T-cell (primary cell): ENCODE measurements at places on chromosomes 1 and 21.
A peak's percentile ranks its signal among the peaks of the same experiment; 100 is the strongest.

GRCh38 chr21:38384675-38385426 is 113.4 kb downstream of the ERG start:
- DNase-seq: no peak

DNA sequence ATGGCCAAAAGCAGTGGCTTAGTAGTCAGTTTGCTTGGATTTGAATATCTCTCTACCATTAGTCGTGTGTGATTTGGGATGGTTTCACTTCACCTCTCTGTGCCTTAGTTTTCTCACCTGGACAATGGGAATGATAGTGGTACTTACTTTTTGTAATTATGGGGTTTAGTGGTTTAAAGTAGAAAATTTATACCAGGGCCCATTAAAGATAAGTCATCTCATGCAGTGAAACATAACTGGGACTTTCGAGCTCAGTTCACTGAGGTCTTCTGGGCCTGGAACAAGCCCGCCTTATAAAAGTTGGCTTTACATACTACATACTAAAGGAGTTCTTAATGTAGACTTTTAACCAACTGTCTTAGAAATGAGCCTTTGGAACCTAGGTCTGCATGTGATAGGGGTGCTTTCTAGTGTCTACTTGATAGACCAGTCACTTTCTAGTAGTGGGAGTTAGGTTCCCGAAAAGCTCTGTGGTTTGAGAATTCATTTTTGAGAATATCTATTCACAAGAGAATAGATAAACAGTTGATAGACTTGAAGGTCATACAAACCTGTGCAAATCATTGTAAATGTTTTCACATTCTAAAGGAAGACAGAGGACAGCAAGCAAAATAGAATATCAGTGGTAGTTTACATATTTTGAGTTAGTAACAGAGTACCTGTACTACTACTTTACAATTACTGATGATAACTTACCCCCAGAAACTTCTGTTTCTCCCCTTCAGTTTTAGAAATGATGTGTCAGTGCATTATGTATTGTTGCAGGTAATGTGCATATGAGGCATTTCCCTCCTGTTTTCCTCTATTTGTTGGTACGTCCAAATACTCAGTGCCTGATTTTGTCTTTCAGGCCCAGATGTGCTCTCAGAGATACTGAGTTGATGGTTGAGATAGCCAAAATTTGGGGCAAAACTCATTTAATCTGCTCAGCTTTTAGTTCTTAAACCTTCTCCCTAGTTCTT is 48.0 kb downstream of the DYRK1A start:
- DNase-seq: no peak

DNA sequence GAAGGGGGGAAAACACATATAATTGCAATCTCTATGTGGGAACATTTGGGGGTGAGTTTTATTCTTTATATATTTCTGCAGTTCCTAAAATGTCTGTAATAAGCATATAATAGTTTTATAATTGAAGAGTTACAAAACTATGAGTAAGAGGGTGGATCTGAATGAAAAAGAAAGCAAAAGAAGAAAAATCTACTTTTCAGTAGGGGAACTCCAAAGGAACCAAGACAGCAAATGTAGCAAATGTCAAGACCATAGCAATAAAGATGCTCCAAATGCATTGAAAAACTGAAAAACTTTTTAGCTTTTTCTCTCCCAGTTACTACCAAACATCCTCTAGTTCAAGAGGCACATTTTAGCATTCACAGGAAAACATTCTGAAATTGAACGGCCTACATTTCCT is 434.8 kb downstream of the LMO4 start:
- no peak for DNase-seq

DNA sequence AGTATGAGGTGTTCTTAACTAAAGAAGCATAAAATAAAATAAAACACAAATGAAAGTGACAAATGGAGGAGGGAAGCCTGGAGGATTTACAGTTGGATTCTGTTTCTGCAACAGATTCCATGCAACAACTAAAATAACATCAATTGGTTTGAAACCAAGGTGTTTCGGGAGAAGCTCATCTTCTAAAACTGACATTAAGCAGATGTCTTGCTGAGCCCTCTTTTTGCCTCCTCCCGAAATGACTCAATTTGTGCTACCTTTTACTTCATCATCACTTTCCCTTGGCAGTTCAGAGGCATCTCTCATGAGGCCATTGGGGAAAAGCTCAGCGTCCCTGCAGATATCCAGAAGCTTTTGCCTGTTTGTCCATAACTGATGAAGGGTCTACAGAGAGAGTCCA is 121.6 kb upstream of the ADAR start:
- DNase-seq: no peak

DNA sequence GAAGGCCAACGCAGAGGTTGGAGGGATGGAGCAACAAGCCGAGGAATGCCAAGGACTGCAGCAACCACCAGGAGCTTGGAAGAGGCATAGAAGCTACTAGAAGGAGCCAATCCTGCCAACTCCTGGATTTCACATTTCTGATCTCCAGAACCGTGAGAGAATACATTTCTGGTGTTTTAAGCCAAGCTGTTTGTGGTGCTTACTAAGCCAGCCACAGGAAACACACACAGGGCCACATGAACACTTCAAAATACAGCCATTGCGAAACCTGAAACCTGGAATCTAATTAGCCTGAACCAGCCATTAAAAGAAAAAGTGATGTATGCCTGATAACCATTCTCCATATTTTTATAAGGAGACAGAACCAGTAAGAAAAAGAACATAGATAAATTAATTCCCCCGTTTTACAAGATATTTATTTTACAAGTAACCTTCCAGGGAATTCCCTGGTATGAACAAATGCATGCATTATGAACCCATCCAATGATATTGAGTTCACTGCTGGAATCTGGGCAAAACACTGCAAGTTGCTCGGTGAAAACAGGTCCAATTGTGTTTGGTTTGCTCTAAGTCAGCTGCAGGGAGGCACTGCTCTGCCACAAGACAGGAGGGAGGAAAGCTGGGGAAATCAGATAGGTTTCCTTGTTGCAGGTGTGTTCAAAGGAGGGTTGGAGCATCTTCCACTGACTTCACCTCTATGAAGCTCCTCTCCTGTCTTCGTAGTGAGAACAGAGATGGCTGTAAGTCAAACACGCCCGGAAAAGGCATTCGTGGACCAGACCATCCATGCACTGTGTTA is 70.2 kb downstream of the ETS2 start:
- DNase-seq: no peak

DNA sequence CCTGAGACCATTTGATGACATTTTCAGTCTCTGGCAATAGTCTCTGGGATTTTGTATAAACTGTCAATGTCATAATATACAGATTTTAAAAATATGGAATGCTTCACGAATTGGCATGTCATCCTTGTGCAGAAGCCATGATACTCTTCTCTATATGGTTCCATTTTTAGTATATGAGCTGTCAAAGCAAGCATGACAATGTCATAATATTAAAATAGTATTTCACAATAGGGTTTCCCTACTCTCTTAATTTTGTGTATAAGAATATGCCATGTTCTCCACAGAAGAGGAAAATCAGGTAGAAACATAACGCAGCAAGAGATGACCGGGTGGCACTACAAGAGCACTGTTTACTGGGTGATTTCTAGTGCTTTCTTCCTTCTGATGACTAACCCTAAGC is 8.3 kb upstream of the DIPK1A start:
- no peak for DNase-seq

DNA sequence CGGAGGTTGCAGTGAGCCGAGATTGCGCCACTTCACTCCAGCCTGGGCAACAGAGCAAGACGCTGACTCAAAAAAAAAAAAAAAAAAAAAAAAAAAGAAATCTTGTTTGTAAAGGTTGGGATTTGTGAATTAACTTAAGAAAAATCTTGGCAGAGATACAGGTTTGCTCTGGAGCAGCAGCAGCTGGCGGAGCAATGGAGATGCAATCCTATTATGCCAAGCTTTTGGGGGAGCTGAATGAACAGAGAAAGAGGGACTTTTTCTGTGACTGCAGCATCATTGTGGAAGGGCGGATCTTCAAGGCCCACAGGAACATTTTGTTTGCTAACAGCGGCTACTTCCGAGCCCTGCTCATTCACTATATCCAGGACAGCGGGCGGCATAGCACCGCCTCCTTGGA is 5.6 kb downstream of the ZBTB8B start:
- DNase-seq: no peak

DNA sequence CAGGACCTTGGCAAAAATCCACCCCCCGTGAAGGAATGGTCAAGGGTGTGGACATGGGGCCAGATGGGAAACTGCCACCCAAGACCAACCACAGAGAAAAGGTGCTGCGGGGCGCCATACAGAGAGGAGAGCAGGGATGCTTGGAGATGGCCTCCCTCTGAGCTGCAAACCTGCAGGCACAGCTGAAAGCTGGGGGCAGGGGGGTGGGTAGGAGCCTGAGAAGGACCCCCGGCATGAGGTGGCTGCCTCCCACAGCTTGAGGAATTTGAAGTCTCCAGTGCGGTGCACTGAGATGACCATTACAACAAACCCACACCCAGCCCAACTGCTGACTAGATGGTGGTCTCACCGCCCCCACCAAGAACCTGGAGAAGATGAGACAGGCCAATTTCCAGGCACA is 84.8 kb downstream of the WDR4 start:
- DNase-seq: no peak

DNA sequence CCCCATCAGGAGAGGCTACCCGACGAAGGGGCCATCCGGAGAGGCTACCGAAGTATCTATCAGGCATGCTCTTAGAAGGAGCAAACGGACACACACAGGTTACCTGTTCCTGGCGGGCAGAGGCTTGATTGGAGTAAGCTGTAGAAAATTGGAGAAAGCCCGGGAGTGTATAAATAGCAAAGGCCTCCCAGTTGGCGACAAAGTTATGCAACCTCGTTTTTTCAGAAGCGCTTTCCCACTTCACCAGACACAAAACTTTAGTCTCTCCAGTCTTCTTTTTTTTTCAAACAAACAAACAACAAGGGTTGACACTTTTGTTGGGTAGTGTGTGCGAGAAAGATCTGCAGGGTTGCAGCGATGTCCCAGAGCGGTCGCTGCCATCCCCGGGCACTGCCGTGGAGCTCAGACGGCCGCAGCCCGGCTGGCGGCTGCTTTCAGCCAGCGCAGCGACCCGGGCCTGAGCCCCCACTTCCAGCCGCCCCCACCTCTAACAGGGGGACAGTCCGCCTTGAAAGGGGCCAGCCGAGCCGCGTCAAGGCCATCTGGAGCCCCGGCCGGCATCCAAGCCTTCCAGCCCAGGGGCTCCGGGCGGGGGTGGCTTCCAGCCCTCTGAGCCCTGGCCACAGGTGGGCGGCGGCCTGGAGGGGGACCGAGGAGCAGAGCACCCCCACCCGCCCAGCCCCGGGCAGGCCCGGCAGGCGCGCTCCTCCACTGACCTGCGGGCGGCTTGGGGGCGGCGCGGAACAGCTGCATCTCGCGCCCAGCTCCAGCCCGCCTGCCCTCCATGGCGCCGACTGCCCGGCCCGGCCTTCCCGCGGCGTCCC is 616 bp downstream of the MCOLN3 start:
- DNase-seq: peak; percentile 1
